ENCODE measurements at places on chromosomes 6 and 20.

- DNase-seq = no peak
Measured at GRCh38 chr6:55450005-55450404, 122.7 kb downstream of the GFRAL start.

GRCh38 chr6:53792016-53792415 lies 2.8 kb upstream of the LRRC1 start:
- DNase-seq = no peak

- DNase-seq = no peak
Measured at GRCh38 chr6:117549611-117550010, 52.7 kb downstream of the GOPC start.

DNA sequence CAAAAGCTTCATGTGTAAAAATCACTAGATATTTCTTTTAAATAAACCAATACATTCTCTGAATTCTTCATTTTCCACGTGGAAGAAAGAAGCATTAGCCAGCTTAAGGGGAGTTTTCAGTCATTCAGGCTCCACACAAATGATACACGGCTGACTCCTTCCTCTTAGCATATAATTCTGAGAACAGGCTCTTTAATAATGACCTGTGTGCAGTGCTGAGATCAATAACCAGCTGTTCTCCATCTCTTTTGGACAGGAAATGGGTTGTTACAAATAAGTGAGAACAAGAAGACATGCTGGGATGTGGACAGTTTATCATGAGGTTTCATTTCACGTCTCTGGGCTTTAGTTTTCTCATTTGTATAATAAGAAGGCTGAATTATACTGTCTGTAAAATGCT lies 146.9 kb upstream of the C6orf118 start:
- DNase-seq = no peak

DNA sequence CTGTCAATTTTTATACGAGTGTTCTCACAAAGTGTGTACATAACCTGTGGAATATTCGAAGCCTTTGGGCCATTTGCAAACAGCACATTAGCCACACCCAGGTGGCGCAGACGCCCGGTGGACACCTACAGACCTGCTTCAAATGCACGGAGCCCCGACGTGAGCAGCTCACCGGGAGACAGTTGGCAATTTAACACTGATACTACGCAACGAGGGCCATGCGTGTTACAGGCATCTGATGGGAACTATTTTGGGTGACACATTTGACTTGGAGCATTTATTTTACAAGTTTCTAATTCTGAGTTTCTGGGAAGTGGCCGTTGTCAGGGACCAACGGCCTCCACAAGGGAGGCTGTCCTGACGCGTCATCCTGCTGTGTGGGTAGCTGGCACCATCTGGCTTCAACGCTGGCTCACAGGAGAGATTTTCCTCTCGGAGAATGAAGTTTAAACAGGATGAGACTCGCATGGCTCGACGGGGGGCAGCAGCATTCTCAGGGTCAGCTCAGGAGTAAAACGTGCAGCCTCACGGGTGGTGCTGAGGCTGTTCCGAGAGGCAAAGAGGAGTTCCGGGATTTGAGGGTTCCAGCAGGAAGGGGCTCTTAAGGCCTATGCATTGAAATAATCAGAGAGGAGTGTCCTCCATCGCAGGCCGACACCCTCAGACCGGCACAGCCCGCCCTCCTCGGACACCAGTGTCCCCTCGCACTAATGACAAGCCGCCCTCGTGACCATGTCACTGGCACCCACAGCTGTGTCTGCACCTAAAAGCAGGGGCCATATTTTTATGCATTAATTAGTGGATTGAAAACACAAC lies 207.4 kb downstream of the DLL1 start:
- DNase-seq = no peak

DNA sequence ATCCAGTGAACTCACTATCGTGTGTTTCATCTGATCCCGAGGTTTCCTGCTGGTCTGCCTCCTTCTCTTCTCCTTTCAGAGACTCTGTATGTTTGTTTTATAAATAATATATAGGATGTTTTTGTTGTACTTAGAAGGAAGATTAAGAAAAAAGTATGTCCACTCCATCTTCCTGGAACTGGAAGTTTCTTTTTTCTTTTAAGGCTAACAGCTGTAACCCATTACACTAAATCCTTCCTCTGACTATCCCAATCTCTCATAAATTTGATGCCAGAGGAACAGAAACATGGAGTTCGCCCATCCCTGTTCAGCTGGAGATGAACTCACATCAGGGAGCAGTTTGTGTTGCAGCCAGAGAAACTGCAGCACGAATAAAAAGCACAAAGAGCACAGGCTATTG lies 20.7 kb downstream of the RIPK1 start:
- no peak for DNase-seq

- no peak for DNase-seq
Measured at GRCh38 chr20:34058831-34059230, 53.2 kb downstream of the EIF2S2 start.

DNA sequence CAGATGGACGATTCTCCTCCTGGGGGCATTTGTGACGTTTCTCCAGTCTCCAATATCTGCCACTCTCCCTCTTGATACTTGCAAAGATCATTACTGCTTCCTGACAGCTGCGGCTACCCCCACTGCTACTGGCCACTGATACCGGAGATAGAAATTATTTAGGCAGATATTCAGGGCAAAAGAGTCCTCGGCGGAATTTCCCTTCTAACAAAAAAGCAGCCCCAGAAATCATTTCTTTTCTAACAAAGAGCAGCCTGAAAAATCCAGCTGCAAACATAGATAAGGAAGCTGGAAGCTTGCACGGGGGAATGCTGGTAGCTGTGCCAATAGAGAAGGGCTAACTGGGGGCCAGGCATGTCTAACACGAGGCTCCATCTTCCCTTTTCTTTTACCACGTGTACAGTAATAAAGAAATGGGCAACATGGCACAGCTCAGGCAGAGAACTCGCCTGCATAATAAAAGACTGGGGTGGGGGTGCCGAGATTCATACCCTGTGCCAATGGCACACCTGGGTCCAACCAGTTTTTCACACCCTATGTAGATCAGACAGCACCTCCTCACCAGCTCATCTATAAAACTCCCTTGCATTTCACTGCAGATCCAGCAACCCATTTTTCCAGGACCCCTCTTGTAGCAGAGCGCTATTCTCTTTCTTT lies 6.1 kb downstream of the TP53RK start:
- no peak for DNase-seq

- no peak for DNase-seq
Measured at GRCh38 chr6:34608321-34609091, 52.4 kb upstream of the SPDEF start.

DNA sequence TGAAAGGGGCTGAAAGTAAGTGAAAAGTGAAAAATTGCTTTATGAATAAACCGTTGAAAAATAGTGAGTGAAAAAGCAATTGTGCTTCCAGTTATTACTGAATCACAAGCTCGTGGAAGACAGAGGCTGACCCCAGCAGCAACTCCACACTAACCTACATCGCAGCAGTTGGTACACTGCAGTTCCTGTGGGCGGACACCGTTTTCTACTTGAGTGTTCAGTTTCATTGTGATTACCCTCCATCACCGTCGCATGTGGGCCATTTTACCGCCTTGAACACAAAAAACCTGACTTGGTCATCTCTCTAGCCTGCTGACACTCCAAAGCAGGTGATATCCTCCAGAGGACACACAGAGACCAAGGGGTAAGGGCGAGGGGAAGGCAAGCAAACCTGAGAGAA lies 28.4 kb downstream of the PRDM1 start:
- no peak for DNase-seq
